ENCODE measurements at places on chromosomes 5 and 9.

GRCh38 chr9:34652602-34653000 is 616 bp downstream of the IL11RA start:
- DNase-seq = no peak

DNA sequence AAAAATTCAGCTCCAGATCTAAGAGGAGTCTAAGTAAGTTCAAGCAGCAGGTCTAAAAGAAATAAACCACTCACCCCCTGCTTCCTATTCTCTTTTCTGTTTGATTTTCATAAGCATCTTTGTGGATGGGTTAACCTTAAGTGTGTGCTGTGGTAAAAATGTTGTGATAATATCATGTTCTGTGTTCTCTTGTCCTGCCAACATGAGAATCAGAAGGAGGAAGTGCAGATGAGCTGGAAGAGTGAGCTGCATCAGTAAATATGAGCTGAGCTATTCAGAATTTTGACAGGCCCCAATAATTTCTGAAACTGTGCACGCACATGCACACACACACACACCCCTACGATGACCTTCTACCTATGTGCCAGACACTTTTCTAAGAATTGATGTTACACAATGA is 186.5 kb upstream of the ANKRD55 start:
- DNase-seq = no peak

GRCh38 chr9:35844628-35845270 is 15.7 kb downstream of the TMEM8B start:
- DNase-seq = peak; percentile 83

DNA sequence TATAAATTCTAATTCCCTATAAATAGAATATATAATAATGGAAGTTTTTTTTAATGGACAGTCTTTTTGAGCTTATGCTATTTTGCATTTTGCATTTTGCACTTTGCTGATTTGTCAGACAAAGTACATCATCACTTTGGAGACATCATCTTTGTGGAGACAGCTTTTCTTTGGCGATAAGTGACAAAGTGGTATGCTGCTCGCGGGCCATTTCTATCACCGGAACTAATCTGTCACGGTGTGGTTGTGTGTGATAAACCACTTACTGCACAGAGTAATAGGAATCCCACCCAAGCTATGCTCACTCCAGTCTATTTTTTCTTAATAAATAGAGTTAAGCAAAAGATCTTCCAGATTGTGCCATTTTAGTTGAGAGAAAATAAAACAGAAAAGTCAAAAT is 133.1 kb downstream of the MACIR start:
- no peak for DNase-seq

DNA sequence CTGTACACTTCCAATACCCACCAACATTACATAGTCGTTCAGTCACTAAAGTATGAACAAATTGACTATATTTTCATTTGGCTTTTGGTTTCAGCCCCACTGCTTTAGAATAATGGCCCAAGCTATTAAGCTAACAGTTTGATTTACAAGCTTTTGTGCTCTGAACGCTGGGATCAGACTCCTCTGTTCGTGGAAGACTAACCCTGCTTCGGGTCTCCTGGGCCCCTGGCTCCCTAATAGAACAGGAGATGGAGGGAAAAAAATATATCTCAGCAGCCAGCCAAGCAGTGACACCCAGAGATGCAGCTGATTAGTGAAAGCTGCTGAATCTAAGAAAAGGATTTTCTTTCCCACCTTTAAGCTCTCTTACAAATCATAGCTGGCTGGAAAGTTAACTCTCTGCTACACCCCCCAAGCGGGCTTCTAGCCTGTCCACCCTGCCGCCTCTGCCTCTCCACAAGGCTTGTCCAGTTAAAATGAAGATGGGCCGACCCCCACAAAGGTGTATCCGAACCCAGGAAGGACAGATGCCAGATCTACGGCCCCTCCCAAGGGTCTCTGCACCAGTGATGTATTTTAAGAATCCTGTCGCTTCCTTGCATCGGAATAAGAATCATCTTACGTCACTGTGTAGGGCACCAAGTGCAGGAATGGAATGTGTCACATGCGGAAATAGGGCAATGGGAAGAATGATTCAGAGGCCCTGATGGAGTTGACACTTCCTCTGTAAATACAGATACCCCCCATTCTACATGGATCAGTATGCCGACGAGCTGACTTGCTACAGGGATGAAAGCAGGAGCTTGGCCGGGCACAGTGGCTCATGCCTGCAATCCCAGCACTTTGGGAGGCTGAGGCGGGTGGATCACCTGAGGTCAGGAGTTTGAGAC is 33.4 kb upstream of the BARHL1 start:
- no peak for DNase-seq

GRCh38 chr9:19689328-19690101 is 99.3 kb downstream of the SLC24A2 start:
- no peak for DNase-seq

DNA sequence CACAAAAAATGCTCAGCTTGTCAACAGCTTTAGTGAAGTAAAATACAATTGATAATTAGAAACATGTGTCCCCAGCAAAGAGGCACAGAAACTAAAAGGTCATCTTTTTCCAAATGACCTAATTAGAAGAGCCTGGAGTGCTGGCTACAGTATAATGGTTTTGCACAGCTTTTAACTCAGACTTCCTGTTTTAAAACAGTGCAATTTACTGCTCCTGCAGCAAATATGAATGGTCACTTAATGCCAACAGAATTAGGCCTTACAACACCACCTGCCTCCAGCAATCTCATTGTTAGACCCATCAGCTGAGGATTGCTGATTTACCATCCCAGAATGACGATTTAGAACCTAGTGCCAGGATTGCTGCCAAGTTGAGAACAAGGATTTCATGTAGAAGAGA is 239.3 kb downstream of the CETN3 start:
- no peak for DNase-seq

DNA sequence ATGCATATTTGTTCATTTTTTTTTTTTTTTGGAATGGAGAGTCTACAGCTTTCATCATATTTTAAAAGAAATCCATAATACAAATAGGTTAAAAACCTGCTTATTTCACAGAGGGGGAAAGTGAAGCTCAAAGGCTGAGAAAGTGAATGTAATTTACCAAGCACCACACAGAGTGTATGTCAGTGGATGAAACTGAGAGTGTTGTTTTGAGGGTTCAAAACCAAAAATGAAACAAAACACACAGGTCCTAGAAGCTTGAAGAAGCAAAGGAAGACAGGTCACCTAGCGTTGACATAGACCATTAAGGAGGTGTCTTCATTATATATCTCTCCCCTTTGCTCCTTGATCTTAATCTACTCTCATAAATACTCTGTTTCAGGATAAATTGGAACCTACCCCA is 7.5 kb downstream of the NMUR2 start:
- DNase-seq = no peak

DNA sequence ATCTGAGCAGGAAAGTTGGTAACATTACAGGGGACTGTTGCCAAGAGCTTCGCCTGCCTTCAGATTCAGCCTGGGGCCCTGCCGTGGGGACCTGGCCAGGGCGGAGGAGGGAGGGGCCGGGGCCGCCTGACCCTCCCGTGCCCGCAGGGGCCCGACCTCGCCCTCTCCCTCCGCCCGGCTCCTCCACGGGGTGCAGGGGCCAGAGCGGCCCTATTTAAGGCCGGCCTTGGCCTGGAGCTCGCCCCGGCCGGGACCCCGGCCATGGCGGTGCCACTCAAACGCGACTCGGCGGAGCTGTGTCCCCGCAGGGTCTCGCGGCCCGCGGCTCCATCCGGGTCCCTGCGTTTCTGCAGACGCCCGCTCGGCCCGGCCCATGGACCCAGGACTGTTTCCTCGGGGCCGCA is 757 bp downstream of the TMEM250 start:
- DNase-seq = no peak

- DNase-seq = no peak
Observed at GRCh38 chr5:128644863-128645262, 106.8 kb upstream of the FBN2 start.

GRCh38 chr5:78887384-78888118 is 97.6 kb downstream of the ARSB start:
- no peak for DNase-seq

DNA sequence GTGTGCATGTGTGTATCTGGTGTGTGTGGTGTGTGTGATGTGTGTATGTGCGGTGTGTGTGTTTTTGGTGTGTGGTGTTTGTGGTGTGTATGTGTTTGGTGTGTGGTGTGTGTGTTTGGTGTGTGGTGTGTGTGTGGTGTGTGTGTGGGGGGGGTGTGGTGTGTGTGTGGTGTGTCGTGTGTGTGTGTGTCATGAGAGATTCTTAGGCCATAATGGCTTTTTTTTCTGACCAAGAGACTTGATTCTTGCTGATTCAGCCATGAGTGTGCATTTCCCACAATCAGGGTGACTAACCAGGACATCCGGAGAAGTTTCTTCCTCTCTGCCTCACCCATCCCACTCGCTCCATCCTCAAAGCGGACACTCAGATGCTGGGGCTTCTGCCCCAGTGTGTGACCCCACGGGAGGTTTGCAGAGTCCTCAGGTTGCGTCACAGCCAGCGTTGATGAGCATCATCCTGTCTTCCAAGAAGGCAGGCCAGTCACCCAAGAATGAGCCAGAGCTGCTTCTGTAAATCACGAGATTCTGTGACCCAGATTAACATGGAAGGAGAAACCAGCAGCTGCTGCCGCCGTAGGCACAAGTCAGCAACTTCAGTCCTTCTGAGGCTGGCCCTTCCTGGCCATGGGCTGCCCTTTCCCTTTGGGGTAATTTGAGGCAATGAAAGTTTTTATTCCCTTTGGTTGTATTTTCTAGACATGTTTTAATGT is 12.5 kb upstream of the CTSL start:
- no peak for DNase-seq

Measured in KG1 (cell line).